Pulmonary artery endothelial cell (primary cell): ENCODE measurements at places on chromosomes 1 and 21.

DNA sequence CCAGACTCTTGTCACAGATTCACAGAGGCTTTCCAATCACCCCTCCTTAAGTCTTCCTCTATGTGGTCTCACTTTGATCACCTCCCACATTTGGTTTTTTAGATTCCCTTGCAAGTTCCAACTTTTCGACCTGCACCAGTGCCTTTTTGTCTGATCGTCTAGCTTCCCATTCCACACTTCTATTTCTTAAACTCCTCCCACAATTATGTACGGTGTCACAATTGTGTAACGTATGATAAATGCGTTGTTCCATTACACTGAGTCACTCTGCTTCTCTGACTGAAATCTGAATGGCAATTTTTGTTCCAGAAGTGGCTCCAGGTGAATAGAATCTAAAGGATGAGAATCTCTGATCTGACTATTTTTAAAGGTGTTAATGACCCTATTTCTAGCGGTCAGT, 320.1 kb downstream of the LMX1A start:
- DNase-seq = no peak

GRCh38 chr21:16540966-16541727, 811.4 kb downstream of the USP25 start:
- DNase-seq = no peak

GRCh38 chr1:45822644-45823043, 19.2 kb downstream of the MAST2 start:
- DNase-seq = no peak

DNA sequence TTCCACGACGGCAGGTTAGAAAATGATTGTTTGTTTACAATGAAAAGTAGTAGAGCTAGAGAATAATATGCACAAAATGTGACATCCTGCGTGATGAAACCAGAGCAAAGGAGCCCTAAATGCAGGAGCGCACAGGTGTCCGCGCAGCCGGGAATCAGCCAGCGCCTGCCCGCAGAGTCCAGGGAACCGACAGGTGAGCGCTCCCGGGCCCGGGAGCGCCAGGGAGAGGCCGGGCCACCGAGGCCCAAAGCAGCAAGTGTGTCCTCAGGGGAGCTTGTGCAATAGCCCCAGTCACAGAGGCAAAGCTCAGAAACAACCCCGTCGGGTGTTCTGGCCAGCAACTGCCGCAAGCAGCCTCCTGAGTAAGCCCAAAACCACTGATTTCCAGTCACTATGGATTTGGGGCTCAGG, 789 bp upstream of the GALE start:
- no peak for DNase-seq

DNA sequence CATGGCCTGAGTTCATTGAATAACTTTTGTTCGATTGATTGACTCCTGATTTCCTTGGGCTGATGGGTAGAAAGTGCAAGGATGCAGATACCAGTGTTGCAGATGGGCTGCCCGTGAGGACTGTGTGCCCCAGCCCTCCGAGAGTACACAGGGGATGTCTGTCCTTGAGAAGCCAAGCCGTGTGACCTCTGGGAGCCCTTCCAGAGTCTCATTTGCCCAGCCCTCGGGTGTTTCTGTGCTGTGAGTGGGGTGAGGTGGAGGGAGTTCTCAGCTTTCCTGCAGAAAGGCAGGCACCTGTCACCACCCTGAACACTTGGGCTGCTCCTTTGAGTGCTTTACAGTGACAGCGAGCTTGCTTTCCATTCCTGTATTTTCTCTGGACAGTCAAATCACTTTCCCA, 96.4 kb upstream of the CACNA1E start:
- DNase-seq = no peak

DNA sequence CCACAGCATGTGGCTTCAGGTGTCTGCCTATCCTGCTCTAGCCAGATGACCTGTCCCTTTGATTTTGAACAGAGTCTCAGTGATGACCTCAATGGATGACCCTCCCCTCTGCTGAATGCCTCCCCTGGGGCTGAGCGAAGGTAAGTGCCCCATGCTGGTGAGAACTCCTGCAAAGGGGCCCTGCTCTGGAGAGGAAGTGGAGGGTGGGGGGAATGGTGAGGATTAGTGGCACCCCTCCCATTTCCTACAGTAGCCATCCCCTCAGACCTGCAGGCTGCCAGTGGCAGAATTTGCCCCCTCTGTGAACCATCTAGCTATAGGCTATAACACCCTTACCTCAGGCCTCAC, 3.7 kb upstream of the PMVK start:
- DNase-seq = no peak

- DNase-seq = no peak
These were observed 320.1 kb downstream of the TGFB2 start for GRCh38 chr1:218665221-218665620.

- DNase-seq = no peak
These were observed 1.6 kb upstream of the ANKRD65 start for GRCh38 chr1:1422465-1423244.

GRCh38 chr1:54701996-54702395, 13.7 kb upstream of the TTC4 start:
- no peak for DNase-seq

DNA sequence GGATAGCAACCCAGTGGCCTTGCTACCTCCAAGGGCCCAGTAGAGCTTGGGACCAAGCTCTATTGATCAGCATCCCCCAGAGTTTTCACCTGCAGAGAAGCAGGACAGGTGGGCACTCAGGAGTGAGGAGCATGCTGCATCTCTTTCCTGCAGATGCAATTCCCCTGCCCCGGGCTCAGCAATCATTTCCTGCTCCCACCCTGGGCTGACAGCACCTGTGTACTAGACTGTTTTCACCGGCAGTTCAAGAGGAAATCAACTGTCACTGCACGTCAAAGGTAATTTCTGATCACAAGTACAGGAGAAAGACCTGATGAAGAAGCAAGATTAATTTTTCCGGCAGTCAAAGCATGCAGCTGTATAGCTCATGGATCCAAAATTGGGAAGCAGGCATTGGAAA, 8.8 kb upstream of the NT5C1A start:
- DNase-seq = no peak

- DNase-seq = no peak
These were observed 80.5 kb downstream of the ENAH start for GRCh38 chr1:225572422-225572821.

DNA sequence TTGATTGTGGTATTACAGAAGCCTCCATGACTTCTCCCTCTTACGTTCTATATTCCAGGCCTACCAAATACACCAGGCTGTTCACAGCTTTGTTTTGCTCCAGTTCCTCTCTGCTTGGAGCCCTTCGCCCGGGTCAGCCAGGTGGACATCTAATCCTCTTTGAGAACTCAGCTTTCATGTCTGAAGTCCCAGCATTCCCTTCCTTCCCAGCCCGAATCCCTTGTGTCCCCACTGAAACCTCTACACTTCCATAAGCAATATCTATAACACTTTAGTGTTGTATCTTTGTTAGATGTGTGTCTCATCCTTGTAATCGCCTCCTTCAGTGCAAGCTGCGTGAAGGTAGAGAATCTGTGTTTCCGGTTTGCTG, 1.9 kb downstream of the RNF11 start:
- DNase-seq = no peak

DNA sequence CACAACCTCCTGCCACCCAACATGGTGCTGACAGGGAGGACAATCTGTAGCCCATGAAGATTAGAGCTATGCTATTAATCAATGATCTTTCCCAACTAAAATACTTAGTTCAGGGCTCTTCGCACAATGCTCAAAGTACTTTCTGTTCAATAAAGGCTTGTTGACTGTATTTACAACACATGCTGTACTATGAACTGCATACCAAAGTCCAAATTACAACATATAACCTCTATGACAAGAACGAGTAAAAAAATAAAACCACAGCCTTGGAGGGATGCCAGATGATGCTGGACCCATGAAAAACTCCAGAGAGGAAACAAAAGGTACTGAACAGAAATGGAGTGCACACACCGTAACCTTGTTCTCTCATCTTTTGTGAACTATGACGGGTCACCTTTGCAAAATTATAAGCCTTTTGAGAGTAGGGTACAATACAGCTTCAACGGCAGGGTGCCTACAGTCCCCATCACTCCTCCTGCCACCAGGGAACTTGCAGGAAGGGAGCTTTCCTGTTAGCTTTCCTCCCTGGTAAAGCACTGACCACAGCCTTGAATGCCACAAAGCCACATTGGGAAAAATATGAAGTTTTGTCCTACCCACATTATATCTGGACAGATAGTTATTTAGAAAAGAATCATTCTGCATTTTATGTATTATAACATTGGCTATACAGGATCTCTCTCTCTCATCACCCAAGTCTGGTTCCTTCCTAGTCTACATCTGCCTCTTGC, 175.6 kb downstream of the NRIP1 start:
- no peak for DNase-seq

- DNase-seq = no peak
These were observed 21.3 kb downstream of the ZNF362 start for GRCh38 chr1:33277488-33278084.

- DNase-seq = no peak
These were observed 310.6 kb downstream of the DISC1 start for GRCh38 chr1:231936983-231937775.

GRCh38 chr1:95778217-95778616, 544.2 kb downstream of the RWDD3 start:
- DNase-seq = no peak

DNA sequence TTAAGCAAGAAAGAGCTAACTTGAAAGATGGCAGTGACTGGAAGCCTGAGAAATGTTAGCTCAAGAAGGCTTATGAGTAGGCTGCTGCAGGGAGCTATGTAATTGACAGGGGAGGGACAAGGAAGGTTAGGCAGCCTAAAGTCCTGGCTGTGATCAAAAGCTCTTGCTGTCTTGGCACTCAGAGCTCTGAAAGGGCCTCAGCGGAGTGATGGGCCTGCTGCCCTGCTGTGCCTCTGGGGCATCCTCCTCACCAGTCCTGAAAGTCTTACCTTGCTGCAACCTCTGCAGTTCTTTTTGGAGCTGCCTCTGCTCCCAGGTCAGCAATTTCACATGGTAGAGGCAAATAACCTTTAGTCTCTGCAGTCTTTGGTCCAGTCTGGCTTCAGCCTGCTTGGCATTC, 1.8 kb downstream of the CCDC190 start:
- no peak for DNase-seq

GRCh38 chr1:56137090-56137489, 442.3 kb downstream of the PLPP3 start:
- DNase-seq = no peak

GRCh38 chr1:153597206-153597605, 15.7 kb downstream of the S100A16 start:
- DNase-seq = no peak

DNA sequence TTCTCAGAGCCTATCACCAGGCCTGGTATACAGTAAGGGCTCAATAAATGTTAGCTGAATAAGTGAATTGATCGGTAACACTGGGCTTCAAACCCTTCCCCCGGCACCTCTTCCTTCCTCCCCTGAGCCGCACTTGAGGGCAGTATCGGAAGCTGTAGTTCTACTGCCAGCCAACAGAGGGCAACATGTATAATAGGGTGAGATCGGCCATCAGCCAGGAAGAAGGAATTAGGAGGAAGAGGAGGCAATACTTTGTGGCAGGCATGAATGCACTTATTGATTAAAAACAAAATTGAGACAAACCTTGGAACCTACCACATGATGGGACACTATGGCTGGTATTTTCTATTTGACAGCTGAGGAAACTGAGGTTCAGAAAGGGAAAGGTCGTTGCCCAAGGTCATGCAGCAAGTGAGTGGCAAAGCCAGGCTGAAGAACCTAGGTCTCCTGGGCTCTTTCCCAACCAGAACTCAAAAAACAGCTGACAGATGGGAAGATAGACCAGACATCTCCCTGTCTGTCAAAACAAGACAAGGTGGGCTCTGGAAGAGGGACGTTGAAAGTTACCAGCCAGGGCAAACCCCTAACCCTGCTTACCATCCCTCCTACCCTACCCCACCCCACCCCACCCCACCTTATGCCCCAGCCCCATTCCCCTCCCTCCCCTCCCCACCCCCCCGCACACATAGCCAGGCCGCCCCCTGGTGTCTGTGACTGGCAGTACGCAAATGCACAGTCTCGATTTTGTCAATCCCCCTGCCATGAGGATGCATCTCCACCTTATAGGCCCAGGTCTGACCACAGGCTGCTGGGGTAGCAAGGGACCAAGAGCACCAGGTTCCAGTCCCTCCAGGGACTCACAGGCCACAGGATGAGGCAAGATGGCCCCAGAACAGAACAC, 107.3 kb upstream of the RUNX3 start:
- no peak for DNase-seq

GRCh38 chr1:201309416-201309815, 26.1 kb downstream of the PKP1 start:
- peak; percentile 19 for DNase-seq

GRCh38 chr1:213985209-213986019, 2.4 kb upstream of the PROX1 start:
- DNase-seq = no peak

GRCh38 chr1:34398916-34399275, 222.2 kb downstream of the C1orf94 start:
- DNase-seq = no peak

GRCh38 chr1:228471762-228472398, 15.3 kb upstream of the RNF187 start:
- no peak for DNase-seq

DNA sequence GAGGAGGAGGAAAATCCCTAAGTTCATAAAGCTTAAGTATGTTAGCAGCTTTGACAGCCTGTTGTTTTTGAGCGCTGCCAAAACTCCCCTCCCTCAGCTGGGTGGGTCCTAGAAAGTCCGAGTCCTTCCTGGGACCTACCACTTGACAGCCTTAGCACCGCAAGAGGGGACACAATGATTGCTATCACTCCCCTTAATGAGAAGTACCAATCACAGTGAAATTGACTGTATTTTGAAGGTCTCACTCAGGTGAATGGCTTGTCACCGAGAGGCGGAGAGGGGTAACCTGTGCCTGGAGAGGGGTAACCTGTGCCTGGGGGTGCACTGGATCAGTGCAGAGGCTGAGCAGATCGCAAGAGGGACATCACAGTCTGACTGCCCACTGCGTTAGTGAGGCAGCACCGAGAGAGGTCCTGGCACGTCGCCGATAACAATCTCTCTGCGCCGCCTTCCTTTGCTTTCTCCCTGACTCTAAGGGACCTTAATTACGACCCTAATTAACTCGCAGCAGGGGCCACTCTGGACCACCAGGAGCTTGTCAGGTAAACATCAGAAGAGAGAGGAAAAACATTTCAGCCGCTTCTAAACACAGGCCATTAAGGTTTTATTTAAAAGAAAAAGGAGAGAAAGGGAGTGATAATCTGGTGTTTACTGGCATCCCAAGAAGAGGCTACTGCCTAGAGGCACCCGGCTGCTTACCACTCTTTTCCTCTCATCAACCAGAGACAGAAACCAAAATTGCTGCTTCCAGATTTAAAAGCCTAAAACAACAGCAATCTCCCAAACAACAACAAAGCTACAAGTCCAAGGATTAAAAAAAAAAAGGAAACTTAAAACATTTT, 25.7 kb upstream of the KCNK1 start:
- no peak for DNase-seq

GRCh38 chr1:64654519-64655341, 90.1 kb upstream of the RAVER2 start:
- no peak for DNase-seq

DNA sequence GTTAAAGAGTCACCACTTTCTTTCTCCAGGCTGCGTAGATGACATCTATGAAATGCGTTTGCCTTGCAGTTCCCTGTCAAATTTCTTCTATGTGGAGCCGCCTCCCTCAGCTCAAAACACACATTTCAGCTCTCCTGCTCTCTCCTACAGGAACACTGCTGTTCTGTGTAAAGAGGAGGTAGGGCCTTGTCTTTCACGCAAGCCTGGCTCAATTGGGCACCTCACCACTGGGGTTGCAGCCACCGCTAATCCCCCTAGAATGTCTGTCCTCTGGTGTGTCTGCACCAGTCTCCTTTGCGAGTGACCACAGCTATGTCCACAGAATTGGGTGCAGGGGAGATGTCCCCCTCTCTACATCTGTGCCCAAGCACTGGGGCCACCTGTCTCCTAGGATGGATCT, 31.8 kb upstream of the CFHR4 start:
- DNase-seq = no peak

GRCh38 chr1:246476771-246477170, 30.3 kb downstream of the SMYD3 start:
- DNase-seq = no peak
